ENCODE measurements at places on chromosomes 1 and 21.
A peak's percentile ranks its signal among the peaks of the same experiment; 100 is the strongest.

DNA sequence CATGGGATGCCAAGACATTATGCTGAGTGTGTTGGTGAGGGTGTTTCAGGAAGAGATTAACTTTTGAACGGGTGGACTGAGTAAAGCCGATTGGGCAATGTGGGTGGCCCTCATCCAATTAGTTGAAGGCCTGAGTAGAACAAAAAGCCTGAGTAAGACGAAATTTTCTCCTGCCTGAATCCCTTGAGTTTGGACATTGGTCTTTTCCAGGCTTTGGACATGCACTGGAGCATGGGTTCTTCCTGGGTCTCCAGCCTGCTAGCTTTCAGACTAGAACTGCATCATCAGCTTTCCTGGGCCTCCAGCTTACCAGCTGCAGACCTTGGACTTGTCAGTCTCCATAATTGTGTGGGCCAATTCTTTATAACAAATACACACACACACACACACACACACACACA is 63.6 kb downstream of the NIBAN1 start:
- peak; percentile 82 for DNase-seq

DNA sequence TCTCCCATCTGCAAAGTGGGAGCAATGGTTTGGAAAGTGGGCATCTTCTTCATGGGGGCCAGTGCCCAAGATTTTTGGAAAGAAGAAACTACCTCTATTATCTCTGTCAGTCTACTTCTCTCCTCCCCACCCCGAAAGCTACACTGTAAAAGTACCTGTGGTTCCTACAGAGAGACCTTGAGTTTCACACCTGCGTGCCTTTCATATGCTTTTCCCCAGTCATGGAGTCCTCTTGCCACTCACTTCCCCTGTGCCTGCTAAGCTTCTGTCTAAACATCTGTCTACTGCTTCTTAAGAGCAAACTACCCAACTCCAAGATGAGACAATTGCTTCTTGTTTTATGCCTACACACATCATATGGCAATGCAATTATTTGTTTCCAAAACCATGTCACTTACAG is 190.9 kb upstream of the L1TD1 start:
- no peak for DNase-seq

GRCh38 chr21:38956007-38956406 is 150.3 kb downstream of the ETS2 start:
- no peak for DNase-seq

DNA sequence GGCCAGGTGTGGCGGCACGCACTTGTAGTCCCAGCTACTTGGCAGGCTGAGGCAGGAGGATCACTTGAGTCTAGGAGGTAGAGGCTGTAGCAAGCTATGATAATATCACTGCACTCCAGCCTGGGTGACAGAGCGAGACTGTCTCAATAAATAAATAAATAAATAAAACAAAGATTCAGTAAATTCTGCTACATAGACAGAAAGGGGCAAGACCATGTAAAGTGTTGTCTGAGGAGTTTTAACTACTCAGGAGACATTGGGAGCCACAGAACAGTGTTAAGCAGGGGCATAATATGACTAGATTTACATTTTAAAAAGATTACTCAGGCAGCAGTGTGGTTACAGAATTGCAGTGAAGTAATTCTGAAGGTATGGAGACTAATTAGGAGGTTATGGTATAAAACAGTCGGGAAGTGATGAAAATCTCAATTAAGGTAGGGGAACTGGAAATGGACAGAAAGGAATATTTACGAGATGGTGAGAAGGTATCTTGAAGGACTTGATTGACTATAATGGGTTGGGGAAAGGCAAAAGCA is 94.7 kb downstream of the ATP1B1 start:
- DNase-seq = peak; percentile 69

DNA sequence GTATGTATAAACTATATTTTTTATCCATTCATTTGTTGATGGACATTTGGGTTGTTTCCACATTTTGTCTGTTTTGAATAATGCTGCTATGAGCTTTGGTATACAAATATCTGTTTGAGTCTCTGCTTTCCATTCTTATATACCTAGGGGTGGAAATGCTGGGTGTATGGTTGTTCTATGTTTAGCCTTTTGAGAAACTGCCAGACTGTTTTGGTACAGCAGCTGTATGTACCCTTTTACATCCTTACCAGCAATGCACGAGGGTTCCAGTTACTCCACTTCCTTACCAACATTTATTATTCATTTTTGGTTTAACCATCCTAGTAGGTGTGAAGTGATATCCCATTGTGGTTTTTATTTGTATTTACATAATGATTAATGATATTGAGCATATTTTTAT is 13.9 kb downstream of the RASAL2 start:
- DNase-seq = no peak

GRCh38 chr1:100750005-100750885 is 30.7 kb downstream of the VCAM1 start:
- no peak for DNase-seq

GRCh38 chr1:54314696-54315095 is 91.5 kb downstream of the SSBP3 start:
- DNase-seq = no peak

GRCh38 chr1:186330758-186331157 is 44.3 kb downstream of the TPR start:
- no peak for DNase-seq

- peak; percentile 25 for DNase-seq
Observed at GRCh38 chr21:21463456-21463855, 465.2 kb downstream of the NCAM2 start.

GRCh38 chr1:211543025-211543424 is 35.9 kb downstream of the SLC30A1 start:
- DNase-seq = no peak

GRCh38 chr1:148353461-148354283 is 129.4 kb downstream of the PPIAL4G start:
- DNase-seq = peak; percentile 61

GRCh38 chr1:201108614-201109013 is 3.6 kb downstream of the CACNA1S start:
- no peak for DNase-seq

GRCh38 chr1:243394066-243394465 is 138.2 kb downstream of the SDCCAG8 start:
- DNase-seq = no peak

DNA sequence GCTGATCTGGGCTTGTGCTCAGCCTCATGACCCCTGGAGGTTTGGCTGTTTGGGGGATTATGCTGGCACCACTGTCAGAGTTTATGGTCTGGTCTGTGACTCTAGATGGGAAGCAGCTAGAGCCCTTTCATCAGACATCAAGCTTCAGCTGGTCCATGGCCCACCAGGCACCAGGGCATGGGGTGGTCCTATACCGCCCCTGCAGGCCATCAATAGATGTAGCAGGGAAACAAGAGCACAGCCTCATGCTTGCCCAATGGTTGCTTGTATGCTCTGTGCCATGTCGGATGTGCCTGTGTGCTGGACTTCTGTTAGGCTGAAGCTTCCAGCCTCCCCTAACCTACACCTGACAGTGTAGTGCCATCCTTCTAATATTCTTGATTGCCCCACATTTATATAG is 71.1 kb upstream of the CD34 start:
- DNase-seq = no peak

- DNase-seq = no peak
Observed at GRCh38 chr1:241310451-241310850, 46.6 kb downstream of the RGS7 start.

GRCh38 chr1:235017719-235018118 is 110.9 kb downstream of the TOMM20 start:
- DNase-seq = peak; percentile 35

DNA sequence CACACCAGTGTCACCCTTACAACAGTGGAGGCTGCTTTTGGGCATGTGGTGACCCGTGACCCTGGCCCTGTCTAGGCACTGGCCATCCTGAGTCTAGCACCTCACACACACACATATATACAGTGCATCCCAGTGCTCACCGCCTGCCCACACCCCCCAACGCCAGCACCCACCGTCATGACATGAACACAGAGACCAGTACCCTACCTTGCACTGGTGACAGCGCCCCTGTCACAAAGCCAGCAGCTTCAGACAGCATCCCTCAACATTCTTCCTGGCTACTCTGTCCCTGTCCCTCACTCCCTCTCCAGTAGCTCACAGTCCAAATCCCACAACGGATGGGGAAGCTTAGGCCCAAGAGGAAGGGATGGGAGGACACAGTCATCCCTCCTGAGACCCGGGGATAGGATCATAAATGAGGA is 27.1 kb downstream of the AHDC1 start:
- no peak for DNase-seq

GRCh38 chr1:110687250-110687649 is 12.5 kb upstream of the KCNA3 start:
- peak; percentile 53 for DNase-seq

GRCh38 chr1:213690341-213690917 is 297.3 kb upstream of the PROX1 start:
- DNase-seq = no peak

DNA sequence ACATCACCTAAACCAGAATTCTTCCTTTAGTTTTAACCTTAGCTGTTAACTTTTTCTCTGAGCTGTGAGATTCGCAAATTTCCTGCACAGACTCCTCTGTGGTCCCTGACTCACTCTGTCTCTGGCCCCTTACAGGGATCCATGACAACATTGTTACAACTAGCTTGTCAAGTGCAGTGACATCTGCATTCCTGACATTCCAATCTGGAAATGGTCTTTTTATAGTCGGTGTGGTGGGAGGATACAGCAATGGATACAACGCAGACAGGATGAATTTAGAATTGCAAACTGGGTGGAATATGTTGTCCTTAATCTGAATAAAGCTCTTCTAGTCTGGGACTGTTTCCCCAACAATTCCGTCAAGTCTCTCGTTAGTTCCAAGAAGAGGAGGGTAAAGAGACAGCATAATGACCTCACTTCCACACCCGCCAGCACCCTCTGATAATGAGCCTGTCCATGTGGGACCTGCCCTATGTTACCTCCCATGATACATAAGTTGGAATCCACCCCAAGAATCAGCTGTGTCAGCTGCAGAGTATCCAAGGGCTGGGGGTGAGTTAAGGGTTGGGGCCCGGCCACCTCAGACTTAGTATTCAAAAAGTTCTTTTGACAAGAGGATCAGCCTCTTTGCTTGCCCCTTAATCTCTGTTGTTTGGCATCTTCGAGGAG is 49.4 kb downstream of the ILDR2 start:
- peak; percentile 73 for DNase-seq

DNA sequence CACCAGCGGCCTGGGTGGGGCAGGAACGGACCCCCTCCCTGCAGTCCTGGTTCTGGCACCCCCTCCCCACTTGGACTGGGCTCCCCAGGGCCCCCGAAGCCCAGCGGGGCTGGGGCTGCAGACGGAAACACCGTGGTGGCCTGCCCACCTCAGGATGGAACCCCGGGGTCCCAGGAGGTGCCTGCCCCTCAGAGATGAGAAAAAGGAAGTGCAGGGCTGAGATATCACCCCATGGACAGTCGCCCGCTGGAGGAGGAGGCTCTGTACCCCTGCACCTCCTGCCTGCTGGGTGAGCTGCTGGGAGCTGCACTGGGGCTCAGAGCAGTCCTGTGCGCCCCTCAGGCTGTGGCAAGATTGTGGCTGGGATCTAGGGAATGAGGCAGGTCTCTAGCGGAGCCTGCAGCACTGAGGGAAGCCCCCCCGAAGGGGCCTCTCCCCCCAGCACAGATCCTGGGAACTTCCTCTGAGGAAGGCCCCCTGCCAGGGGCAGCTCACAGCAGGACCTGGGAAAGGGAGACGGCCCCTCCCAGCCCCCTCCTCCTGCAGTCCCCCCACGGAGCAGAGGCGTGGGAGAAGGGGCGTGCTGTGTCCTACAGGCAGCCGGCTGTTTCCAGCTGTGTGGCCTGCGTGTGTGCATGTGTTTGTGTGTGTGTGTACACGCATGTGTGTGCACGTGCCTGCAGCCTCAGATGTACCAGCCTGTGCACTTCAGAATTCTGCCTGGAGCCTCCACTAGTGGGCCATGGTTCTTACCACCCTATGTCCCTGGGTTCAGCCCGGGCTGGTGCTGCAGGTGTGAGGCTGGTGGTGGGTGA is 6.9 kb downstream of the AGRN start:
- no peak for DNase-seq

GRCh38 chr1:228180271-228180958 is 14.8 kb downstream of the IBA57 start:
- DNase-seq = no peak

- DNase-seq = no peak
Observed at GRCh38 chr1:194293851-194294405, 1107.5 kb upstream of the B3GALT2 start.

DNA sequence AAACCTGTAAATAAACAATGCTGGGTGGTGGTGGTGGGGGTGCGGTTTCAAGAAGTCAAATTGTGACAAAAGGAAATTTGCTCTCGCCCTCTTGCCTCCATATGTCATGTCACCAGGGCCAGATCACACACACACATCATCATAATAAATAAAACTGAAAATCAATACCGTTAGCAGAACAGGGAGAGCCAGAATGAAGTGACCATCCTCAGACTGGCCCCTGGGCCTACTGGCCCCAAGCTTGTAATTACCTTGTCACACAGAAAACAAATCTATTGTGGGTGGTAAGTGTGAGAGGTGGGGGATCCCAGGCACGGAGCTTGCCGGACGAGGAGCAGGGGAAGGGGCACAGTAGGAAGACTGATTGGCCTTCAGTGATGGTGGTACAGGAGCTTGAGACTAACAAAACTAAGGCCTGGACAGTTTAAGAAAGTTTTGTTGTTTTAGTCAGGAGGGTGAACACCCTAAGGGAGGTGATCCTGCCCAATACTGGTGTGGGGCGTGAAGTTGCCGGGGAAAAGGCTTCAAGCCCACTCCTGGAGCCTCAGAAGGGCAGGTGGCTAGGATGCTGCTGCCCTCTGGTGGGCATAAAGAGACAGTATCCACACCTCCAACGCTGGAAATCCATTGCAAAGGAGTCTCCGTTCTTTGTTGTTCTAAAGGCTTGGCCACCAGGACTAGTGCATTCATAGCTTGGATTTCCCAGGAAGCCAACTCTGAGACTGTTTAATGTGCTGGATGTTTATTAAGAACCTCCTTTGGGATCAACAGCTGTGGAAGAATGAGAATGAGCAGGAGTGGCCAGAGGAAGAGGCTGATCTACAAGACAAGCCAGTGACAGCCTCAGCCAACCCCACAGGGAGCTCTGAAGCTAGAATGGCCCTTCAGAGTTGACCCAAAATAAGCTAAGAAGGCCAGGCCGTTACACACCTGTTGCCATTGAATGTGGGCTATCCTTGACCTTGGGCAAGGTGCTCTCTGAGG is 8.1 kb upstream of the C1orf216 start:
- peak; percentile 58 for DNase-seq

DNA sequence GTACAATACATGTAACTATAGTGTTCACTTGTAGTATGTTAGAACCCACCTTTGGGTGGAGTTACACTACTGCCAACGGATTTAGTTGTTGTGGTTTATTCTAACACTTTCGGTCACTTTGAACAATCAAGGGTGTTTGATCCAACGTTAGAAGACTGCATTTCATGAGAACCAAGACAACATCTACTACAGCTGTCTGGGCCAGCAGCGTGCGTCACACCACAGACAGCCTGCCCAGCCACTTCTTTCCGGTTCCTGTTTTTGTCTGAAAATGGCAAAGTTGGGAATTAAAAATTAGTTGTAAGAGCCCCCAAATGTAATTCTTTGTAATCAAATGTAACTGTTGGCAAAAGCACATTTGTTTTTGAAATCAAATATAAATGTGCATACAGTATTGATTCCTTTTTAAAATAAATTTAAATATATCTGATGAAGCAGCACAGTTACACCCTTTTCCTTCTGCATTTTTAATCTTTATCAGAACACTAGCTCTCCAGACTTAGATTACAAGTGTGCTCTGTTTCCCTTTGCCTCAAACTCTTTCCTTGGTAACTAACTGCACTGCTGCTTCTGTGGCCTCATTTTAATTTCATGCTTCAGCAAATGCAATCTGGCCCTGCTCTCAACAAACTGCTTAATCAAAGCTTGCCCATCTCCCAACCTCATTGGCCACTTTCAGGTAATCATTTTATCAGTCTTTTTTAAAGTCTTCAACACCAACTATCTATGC is 86.6 kb upstream of the DPH5 start:
- DNase-seq = no peak

GRCh38 chr1:205369701-205370123 is 13.0 kb upstream of the KLHDC8A start:
- no peak for DNase-seq
